ENCODE measurements at places on chromosomes 7 and 10.
A peak's percentile ranks its signal among the peaks of the same experiment; 100 is the strongest.

DNA sequence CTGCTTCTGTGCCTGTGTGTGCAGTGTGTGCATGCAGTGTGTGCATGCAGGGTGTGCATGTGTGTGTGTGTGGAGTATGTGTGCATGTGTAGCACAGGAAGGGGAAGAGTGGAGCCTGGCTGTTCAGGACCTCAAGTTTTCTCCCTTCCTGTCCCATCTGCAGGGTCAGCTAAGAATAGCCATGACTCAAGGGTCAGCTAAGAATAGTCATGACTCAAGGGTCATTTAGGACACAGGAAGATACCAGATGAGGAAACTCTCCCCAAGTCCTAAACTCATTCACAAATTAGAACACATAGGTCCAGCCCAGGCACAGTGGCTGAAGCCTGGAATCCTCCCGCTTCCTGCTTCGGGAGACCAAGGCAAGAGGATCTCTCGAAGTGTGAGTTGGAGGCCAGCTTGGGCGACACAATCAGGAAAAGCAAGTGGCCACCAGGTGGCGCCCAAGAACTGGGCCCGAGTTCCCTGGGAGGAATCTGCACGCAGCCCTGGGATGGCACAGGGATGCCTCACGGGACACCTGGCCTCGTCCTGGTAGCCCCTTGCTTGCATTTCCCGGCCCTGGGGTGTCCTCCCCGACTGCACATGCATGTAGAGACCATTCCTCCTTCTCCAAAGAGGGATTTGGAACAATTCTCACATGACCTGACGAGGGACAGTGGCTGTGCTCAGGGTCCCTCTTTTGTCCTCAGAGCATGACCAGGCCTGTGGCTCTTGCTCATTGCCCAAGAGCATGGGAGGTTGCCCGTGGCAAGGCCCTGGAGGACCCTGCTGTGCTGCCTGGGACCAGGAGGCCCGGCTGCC is 21.4 kb upstream of the VOPP1 start:
- no peak for DNase-seq

GRCh38 chr10:115998301-115998700 is 274.7 kb downstream of the GFRA1 start:
- DNase-seq, result no peak

DNA sequence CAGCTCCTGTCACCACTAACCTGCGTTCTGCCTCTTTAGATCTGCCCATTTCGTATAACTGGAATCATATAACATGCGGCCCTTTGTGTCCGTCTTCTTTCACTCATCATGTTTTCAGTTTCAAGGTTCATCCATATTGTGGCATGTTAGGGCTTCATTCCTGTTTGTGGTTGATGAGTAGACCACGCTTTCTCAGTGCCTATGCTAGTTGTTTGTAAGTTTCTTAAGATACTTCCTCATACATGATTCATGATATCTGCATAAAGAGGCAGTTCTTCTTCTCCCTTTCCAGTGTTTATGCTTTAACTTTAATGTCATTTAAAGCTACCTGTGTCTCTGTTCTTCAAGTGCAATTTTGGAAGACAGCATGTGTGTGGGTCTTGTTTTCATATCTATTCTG is 79.5 kb upstream of the FAM20C start:
- DNase-seq, result no peak

- no peak for DNase-seq
Observed at GRCh38 chr7:143227806-143228205, 6.0 kb downstream of the TAS2R40 start.

DNA sequence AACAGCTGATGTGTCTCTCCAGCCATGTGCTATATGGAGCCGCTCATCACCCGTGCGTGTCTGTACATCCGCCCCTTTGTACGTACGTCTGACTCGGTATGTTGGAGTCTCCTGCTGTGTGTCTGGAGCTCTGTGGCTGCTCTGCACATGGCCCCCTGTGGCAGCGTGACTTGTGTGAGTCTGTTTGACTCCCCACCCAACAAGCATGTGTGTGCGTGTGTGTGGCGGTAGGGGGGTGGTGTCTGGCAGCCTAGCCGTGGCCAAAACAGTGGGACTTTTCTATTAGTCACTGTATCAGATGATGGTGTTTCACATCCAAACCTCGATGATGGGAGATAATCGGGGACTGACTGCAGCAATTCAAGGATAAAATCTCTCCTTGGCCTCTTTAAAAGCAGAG is 94.1 kb downstream of the COL13A1 start:
- DNase-seq, result peak; percentile 20

- no peak for DNase-seq
Observed at GRCh38 chr7:95817866-95818640, 45.7 kb downstream of the DYNC1I1 start.

DNA sequence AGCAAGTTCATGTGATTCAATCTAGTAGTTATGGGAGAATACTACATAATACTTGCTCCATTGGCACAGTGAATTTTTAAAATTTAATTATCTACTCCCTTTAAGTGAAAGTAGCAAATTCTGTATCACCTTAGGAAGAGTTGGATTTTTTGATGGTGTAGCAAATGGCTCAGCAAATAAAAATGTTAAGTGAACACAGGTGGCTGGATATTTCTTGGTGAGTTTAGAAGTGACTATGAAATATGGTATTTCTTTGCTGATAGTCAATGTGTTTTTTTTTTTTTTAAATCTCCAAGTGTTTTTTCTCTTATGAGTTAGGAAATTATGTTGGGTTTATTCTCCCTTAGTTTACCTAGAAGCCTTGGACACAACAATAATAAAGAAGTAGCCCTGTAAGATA is 67.8 kb downstream of the CREM start:
- no peak for DNase-seq

DNA sequence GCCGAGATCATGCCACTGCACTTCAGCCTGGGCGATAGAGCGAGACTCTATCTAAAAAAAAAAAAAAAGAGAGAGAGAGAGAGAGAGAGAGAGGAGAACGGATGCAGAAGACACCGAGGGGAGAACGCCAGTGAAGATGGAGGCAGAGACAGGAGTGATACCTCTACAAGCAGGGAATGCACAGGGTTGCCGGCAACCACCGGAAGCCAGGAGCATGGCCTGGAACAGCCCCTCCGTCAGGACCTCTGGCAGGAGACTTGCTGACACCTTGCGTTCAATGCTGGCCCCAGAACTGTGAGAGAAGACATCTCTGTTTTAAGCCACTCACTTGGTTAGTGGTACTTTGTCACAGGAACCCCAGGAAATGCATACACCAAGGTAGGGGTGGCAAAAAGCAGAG is 38.1 kb upstream of the DUSP5 start:
- DNase-seq, result no peak

GRCh38 chr10:13987446-13987845 is 343.3 kb downstream of the FRMD4A start:
- no peak for DNase-seq

DNA sequence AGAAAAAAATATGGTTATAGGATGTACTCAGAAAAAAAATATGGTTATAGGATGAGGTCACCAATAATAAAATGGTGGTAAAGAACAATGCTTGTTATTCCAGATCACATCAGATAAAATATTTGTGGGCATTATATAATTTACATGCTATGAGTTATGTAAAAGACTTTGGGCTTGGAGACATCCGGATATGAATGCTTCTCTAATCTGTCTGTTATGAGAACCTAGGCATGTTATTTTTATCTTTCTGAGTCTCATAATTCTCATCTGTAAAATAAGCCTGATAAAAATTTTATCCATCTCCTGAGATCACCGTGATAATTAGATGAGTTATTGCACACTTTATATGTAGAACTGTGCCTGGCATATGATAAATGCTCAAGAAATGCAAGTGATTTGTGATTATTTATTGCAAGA is 37.8 kb downstream of the DKK1 start:
- no peak for DNase-seq

DNA sequence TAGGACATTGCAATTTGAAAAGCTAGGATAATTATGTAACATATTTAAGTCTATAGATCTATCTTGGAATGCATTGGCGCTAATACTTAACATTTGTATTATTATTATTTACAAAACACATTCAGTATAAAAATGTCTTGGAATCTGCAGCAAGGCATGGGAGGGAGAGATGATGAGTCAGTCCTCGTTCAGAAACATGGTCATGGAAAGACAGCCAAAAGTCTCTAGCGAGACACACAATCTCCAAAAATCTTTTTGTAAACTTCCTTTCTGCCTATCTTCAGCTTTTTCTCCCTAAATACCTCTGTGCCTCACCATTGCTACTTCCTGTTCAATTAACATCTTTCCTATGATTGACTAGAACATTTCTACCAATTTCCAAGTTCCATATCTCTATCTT is 188.4 kb upstream of the CACNA2D1 start:
- no peak for DNase-seq

DNA sequence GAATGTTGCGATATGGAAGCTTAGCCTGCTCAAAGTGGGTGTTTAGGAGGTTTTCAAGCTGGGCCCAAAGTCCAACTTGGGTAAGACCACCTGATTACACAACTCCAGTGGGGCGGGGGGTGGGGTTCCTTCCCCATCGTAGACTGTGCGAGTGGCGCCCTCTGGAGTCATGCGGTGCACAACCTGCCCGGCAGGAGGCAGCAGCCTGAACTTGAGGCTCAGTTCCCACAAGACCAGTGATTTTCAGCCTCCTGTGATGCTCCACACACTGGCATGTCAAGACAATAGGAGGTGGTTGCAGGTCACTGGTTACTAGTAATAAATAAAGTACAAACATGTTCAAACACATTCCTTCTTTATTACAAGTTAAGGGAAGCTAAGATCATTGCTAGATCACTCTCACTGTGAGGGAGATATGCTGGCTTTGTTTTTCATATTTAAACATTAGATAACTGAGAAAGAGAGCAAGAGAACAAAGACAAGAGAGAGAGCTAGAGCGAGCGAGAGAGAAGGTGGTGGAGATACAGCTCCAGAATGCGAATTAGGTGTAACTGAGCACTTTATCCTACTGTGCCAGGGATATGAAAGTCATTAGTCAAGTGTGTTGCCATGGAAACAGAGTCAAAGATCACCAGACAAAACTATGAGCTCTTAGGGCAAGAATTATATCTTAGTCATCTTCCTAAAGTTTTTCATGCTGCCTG is 97.4 kb upstream of the BMPER start:
- DNase-seq, result no peak

DNA sequence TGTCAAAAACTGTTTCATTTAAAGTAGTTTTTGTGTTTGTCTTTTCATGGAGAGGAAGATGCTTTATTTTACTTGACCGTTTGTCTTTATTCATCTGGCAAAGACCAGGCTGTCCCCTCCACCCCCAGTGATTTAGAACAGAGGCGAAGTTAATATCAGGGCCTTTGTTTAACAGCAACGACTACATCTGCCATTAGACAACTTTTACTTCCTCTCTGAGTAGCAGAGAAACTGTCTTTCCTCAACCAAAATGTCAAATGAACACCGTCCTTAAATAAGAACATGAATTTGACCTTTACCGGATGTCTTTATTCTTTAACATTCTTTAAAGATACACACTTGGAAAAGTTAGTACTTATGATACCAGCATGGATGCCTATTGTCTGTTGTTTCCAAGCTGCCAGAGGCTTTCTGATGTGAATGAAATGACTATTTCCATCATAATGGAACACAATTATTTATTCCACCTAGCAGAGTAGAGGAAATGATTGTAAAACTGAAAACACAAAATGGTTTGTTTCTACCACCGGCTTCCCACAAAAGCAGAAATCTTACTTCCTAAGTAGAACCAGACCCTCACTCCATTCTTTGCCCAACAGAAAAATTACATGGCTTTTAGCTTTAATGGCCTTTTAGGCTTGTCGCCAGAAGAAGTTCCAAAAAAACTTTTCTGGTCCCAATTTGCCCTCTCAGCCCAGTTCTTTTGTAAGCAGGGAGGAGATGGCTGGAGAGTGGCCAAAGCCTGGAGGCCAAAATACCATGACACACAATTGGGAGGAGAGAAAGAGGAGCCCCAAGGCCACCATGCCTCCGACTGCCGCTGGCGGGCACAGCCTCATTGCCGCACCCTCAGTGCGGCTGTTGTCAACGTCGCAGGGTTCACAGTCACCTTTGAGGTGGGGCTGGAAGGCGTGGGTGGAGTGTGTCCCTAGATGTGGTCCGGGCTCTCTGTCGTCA is 168.5 kb downstream of the TEX36 start:
- no peak for DNase-seq

DNA sequence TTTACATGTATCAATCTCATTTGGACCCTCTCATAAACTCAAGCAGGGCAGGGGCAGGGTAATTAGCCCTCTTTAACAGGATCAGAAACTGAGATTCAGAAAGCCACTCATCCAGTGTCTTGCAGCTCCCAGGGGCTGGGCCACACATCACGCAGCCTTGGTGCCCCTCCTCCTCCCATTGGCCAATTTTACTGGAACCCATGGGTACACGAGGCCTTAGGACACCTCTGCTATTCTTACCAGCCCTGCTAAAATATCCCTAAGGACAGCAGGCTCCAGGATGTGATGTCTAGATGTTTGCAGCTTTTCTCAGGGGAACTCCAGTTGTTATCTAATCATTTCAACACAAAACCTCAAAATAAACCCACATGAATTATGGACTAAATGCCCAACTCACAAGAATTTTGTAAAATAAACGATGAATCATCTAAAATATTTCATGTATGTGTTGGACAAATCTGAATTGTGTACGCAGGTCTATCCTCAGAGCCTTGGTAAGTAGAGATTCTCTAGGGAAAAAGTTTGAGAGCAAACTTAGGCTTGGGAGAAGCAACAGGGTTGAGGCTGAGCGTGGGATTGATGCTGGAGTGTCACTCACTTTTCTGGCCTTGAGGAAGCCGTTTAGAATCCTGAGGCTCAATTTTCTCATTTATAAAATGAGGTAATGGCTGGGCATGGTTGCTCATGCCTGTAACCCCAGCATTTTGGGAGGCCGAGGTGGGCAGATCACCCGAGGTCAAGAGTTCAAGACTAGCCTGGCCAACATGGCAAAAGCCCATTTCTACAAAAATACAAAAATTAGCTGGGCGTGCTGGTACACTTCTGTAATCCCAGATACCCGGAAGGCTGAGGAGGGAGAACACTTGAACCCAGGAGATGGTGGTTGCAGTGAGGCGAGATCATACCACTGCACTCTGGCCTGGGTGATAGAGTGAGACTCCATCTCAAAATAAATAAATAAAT is 69.7 kb upstream of the TNS3 start:
- peak; percentile 94 for DNase-seq

DNA sequence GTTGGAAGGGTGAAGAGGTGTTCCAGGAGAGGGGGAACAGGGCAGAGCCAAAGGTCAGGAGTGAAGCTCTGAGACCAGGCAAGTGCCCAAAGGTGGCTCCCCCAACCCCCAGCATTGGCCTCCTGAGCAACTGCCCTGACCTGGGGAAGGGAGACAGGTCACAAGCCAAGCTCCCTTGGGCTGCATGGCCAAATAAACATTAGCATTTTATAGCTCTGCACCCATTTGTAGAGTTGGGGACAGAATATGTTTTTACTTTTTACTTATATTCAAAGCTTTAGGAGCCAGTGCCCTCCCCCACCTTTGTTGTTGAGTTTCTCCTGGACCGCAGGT is 4.0 kb downstream of the UNC5B start:
- DNase-seq, result no peak

GRCh38 chr7:147756300-147756699 is 834.3 kb upstream of the C7orf33 start:
- no peak for DNase-seq
